ENCODE measurements at places on chromosomes 1 and 21.

DNA sequence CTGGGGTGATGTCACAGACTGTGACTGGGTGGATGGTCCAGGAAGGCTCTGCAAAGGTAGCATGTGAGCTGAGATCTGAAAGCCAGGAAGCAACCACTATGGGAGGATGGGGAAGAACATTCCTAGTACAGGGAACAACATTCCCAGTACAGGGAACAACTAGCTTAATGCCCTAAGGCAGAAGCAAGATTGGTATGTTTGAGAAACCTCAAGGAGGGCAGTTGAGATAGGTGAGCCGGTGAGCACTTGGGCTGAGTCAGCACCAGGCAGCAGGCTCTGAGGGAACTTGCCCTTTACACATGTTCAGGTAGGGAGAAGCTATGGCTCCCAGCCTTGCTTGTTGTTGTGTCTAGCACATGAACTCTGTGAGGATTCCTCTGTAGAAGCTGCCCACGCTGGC lies 24.2 kb upstream of the CACNA1E start:
- DNase-seq: no peak

GRCh38 chr1:20366056-20366462 lies 75.4 kb downstream of the VWA5B1 start:
- DNase-seq: no peak

DNA sequence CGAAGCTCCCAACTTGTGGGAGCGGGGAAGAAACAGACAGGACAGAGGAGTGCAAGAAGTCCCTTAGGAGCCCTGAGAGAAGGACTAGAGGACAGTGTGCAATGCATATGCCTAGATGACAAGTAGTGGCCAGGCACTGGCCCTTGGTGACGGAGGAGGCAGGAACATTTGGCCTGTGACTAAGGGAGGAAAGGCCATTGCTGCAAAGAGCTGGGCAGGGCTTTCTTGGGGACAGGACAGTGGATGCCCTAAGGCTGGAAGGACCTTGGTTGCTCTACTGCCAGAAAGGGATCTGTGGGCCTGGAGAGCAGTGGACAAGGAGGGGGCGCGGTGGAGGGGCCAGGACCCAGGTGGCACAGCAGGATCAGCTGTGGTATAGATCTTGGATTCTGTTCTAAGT lies 481.3 kb downstream of the CAMTA1 start:
- DNase-seq: no peak

- DNase-seq: no peak
Observed at GRCh38 chr1:114270282-114270681, 116.6 kb upstream of the SYT6 start.

GRCh38 chr1:36198641-36199040 lies 25.6 kb upstream of the THRAP3 start:
- no peak for DNase-seq

DNA sequence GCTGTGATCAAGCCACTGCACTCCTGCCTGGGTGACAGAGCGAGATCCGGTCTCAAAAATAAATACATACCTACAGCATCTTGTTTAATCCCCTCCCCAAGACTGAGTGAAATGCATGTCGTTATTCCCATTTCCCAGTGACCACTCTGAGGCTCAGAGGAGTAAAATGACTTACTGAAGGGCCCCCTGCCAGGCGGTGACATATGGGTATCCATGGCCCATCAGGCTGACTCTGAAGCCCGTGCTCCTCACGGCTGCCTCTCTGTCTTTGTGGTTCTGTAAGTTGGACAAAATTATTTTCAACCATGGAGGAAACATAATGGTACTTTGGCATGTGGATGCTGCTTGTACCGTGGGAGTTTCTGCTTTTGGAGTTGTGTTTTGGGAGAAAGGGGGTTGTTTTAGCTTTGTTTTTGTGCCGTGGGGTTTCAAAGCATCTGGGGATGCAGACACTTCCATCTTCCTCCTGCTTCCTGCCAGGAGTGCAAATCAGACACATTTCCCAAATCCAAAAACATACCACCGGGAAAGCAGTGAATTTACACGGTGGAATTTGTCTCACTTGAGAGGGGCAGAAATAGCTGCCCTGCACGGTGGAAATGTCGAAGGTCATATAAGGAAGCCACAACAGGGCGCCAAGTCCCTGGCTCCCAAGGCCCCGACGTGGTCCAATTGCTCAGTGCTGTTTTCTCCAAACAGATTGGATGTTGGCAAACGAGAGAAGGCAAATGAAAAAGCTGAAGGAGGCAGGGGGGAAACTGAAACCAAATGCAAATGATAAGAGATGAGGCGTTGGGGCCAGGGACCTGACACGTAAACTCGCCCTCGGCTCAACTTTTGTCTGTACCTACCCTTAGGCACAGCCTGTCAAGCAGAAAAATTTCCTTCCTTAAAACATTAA lies 17.1 kb upstream of the PINK1 start:
- no peak for DNase-seq

- DNase-seq: no peak
Observed at GRCh38 chr1:244353551-244354091, 98.1 kb downstream of the ADSS2 start.

DNA sequence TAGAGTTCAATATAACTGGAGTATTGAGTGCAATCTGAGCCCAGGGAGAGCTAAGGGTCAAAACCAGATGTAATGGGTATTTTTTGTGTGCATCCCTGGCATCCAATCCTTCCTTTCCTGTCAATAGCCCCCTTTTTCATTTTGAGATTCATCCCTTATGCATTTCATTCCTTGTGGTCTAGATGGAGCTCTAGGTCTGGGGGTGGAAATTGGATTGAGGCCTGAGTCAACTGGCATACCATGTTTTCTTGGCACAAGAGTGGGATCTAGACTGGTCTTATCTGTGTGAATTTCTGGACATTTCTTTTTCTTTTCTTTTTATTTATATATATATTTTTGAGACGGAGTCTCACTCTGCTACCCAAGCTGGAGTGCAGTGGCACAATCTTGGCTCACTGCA lies 67.3 kb upstream of the RAB3GAP2 start:
- no peak for DNase-seq

DNA sequence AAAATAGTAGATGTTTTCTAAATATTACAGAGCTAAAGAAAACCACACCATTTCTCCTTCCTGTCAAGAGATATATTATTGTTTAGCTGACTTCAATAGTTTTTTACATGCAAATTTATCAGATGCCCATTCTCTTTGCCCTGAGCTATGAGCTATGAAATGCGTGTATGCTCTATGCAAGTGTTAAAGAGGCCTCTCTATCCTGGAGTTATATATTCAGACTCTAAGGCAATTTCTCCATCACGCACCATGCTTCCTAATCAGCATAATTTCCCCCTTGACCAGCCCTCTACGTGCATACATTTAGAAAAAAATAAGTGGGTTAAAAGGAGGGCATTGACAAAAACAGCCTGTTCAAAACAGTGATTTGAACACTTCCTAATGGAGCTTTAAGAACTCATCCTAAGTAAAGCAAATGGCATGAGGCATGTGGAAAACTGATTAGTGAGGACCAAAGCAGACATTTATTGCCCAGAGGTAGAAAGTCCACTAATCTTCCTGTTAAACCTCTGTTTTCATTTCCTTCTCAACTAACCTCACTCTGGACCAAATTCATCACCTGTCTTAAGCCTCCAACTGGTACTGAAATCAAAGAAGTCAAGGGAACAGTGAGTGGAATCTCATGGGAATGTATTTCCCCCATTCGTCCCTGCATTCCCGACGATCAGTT lies 565.8 kb upstream of the PKN2 start:
- DNase-seq: no peak

DNA sequence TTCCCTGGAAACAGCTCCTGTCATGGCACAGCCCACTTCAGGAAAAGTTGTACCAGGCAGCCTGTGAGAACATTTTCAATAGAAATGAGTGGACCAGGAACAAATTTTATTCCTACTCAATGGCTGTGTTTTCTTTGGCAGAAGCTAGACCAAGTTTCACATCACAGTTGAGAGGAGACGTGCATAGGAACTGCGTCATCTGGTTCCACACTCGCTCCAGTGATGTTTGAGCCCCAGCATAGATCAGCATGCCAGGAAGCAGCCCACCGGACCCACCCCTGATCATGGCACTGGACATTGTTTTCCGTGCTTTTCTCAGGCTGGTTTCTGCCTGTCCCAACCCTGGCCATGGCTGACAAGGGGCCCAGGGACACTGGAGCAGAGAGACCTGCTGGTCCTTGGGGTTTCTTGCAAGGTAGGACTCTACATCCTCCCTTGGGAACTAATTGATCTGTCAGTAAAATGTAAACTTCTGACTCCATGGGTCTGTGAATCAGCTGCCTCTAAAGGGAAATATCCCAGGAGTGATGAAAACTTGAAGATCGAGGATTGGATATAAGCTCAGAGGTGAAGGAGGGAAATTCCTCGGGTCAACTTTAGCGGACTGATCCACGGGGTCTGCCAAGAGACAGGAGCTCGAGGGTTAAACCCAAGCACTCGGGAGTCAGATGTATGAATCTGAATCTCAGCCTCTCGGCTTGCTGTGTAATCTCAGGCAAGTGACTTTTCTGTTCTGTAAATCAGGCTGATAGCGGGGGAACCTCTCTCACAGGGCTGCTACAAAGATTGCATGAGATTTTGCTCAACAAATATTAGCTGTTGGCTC lies 35.7 kb downstream of the NEK2 start:
- no peak for DNase-seq

DNA sequence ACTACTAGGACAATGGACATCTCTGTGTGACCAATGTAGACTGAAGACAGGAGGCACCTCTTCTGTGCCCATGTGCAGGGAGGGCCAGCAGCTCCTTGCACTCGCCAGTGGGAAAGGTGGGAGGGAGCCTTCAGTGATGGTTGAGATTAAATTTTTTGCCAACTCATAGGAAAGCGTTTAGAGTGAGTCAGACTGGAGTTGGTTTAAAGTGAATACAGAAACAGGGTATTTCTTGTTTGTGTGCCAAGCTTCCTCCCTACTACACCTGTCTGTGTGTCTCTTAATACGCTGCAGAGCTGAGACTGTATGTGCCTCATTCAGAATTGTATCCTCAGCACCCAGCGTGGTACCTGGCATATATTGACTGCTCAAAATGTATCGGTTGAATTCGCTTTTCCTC lies 13.5 kb upstream of the COL16A1 start:
- DNase-seq: no peak

GRCh38 chr1:53601031-53601745 lies 137.8 kb downstream of the GLIS1 start:
- no peak for DNase-seq

DNA sequence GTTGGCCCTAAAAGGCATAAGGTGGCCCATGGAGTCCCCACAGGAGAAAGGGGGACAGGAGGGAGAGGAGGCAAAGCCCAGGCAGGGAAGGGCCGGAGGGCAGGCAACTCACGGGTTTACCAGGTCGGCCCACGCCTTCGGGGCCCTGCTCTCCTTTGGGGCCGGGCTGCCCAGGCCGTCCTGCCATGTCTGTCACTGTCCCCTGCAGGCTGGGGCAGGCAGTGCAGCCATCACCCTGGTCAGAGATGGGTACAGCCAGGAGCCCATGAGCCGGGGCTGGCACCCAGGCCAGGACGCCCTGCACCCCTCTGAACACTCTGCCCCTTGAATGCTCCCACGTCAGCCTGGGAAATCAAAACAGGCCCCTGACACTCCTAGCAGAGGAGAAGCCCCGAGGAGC lies 19.8 kb downstream of the COL16A1 start:
- no peak for DNase-seq

GRCh38 chr1:193176788-193177187 lies 9.6 kb downstream of the B3GALT2 start:
- no peak for DNase-seq

DNA sequence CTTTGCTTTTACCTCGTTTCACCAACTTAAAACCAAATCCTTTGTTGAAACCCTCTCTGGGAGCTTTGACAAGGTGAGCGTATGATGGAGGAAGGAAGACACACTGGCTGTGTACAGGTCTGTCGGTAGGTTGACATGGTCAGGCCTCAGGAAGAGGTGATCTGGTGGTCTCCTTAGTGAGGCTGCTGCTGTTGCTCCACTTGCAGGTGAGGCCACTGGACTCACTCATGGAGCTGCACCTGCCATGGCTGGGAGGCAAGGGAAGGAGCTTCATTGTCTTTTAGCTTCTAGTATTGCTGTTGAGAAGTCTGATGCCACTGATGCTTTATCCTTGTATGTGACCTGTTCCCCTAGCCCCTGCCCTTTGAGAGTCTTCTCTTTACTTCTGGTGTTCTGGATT lies 35.7 kb downstream of the TENT5C start:
- DNase-seq: no peak

- no peak for DNase-seq
Observed at GRCh38 chr1:212691561-212692071, 8.0 kb downstream of the BATF3 start.

DNA sequence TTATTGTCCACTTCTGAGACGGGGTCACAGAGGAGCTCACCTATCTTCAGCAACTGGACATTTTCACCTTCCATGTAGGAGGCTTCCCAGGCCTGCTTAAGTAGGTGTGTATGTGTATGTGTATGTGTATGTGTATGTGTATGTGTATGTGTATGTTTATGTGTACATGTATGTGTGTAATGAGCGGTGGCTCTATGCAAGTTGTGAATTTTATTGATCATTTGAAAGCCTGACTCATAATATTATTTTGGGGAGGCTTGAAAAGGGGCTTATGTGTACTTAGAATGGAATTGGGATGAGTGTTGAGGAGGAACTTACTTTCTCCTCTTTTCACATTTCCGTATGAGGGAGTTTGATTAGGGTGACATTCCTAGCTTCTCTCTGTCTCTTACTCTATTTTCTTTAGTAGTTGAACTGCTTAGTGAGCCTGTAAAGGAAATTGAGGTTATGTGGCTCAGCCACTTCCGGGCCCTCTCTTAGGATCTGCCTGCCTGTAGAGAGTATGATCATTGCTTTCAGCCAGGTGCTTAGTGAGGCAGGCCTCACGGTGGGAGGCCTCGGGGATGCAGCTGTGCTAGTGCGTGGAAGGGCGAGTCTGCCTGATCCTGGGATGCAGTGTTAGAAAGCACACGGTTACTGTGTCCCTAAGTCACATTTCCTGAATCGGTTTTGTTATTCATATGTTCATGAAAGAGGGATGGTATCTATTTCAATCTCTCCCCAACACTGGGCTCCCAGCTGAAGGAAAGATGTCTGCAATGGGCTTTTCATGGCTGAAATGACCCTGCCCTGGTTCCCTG lies 61.0 kb downstream of the IER5 start:
- no peak for DNase-seq

DNA sequence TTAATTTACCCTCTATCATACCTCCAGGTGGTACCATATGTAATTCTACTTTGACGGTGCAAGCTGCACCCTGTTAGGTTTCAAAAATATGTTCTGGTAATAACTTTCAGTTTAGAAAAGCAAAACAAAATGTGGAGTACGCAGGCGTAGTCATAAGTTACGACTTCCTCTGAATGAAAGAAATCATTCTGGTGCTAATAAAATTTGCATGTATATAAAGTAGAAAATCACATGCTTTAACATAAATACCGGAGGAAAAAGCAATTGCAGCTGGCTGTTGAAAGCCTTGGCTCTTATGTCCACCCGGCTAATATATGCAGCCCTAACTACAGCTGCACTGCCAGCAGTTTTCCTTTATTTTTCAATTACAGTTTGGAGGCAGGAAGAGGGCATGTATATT lies 65.2 kb upstream of the TMPRSS15 start:
- no peak for DNase-seq

DNA sequence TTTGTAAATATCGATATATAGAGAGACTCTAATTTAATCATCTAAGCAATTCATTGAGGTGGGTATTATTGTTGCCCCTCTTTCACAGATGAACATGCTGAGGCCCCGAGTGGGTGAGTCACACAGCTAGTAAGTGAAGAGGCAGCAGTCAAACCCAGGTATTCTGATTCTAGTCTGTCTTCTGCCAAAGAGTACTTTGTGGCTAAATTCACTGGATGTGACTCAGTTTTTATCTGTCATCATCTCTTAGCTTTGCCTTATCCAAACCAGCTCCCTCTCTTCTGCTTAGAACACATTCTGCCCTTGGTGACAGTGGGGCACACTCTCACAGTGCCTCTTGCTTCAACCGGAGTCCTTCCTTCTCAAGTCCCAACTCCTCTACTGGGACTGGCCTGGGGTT lies 11.5 kb downstream of the FCRL5 start:
- DNase-seq: no peak

- no peak for DNase-seq
Observed at GRCh38 chr1:244041466-244042120, 9.5 kb upstream of the ZBTB18 start.

Measured in stimulated activated CD4-positive, alpha-beta T cell treated with anti-CD3 and anti-CD28 coated beads, TNF-alpha, amount 100 ng/mL, for 4 hours (primary cell).